ENCODE measurements at places on chromosomes 6 and 20. TPM values are rescaled to one million over a fixed set of nuclear protein-coding genes. Genes with fewer than 3 reads are reported as not detected.

DNA sequence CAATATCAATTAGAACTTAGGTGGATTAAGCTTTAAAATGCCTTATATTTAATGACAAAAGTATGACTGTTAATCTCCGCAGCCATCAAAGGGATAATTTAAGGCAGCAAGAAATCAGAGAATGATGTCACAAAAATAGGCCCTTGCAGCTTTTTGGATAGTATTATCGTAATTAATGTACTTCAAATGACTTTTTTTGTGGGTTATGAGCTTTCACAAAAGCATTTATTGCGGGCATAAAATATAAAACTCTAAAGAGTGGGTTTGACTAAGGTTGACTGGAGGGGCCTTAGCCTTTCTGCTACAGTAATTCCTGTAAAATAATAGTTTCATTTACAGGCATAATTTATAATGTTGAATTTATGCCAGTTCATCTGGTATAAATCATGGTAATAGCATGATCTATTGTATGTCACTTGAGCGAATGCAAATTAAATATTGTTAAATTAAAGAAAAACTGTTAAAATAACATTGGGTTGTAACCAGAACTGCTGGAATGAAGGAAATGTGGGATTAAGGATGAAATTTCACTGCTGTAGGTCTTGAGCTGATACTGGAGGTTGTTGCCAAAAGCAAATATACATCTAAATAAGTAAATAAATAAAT lies 78.5 kb upstream of the ZFP64 start:
- ATAC-seq, result no peak

- no peak for ATAC-seq
These were observed 2.0 kb upstream of the PLCG1 start for GRCh38 chr20:41135187-41135887.

- ATAC-seq, result no peak
These were observed 32.9 kb downstream of the MAP3K4 start for GRCh38 chr6:161024364-161024920.

GRCh38 chr6:819122-819521 lies 126.2 kb upstream of the EXOC2 start:
- ATAC-seq, result no peak

- ATAC-seq, result peak; percentile 92
These were observed 11.7 kb upstream of the ZNF311 start for GRCh38 chr6:29016559-29017427.

DNA sequence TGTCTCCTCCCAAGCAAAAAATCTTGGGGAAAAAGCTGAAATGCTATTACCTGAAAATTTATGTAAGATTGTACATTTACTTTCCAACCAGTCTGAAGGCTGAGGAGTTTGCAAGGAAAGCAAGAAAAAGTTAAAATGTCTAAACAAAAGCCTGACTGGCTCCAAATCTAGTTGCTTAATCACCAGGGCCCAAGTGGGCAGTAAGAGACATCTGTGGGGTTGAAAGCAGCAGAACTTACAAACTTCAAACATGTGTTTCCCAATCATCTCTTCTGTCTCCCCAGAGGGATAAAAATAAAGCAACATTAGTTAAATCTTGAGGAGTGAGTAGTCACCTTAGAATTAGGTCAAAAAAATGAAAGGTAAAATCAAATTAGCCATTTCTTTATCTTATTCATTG lies 98.6 kb downstream of the OGFRL1 start:
- no peak for ATAC-seq

DNA sequence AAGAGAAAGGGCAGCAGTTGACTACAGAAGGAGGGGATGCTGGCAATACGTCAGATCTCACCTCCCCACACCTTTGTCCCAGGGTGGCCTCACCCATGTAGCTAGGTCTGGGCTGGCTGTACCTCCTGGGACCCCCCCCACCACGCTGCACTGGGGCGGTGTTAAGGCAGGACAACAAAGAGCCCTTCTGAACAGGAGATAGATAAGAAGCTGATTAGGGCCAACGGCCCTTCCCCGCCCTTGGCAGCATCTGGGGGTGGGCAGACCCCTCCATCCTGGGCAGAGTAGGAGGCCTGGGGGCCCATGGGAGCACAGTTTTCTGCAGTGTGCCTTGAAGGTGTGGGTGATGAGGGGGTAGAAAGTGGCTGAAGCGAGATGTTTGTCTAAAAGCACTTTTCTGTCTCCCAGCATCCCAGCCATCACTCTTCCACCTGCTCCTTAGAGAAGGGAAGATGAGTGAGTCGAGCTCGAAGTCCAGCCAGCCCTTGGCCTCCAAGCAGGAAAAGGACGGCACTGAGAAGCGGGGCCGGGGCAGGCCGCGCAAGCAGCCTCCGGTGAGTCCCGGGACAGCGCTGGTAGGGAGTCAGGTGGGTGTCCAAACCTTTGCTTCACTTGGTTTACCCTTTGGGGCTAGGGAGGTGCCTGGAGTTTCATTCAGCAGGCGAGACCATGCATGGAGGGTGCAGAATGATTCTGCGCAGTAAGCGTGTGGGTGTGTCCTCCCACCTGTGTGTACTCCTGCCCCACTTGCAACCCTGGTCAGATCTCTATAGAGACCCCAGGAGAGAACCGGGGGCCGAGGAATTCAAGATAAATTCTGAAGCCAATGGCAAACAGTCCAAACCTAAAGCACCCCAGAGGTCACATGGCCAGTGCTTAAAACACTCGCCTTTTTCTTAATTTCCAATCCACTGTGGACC lies 3.9 kb downstream of the HMGA1 start:
- ATAC-seq, result no peak

GRCh38 chr6:137798261-137798660 lies 68.8 kb upstream of the TNFAIP3 start:
- ATAC-seq, result no peak

- no peak for ATAC-seq
These were observed 3.8 kb downstream of the PDRG1 start for GRCh38 chr20:31948008-31948407.

- no peak for ATAC-seq
These were observed 56.4 kb downstream of the ZMYND8 start for GRCh38 chr20:47300071-47300470.

- no peak for ATAC-seq
These were observed 141.0 kb downstream of the OR2B2 start for GRCh38 chr6:27771235-27771634.

- peak; percentile 46 for ATAC-seq
These were observed 11.8 kb downstream of the TMEM14B start for GRCh38 chr6:10759312-10759839.

DNA sequence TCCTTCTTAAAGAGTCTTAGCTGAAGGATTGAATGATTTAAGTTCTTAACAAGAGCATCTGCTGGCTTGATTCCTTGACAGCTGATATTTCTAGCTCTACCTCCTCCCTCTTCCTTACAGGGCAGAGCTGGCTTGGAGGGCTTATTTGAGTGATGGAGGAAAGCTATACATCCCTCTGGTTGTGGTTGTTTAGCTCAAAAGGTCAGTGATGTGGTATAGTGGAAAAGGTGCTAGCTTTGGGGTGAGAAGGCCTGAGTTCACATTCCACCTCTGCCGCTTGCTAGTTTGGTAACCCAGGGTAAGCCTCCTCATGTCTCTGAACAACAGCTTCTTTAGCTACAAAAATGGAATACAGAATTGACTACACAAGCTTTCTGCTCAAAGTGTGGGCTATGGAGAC lies 8.3 kb downstream of the CHMP4B start:
- no peak for ATAC-seq

GRCh38 chr6:141552031-141552430 lies 580.7 kb upstream of the GJE1 start:
- ATAC-seq, result no peak

DNA sequence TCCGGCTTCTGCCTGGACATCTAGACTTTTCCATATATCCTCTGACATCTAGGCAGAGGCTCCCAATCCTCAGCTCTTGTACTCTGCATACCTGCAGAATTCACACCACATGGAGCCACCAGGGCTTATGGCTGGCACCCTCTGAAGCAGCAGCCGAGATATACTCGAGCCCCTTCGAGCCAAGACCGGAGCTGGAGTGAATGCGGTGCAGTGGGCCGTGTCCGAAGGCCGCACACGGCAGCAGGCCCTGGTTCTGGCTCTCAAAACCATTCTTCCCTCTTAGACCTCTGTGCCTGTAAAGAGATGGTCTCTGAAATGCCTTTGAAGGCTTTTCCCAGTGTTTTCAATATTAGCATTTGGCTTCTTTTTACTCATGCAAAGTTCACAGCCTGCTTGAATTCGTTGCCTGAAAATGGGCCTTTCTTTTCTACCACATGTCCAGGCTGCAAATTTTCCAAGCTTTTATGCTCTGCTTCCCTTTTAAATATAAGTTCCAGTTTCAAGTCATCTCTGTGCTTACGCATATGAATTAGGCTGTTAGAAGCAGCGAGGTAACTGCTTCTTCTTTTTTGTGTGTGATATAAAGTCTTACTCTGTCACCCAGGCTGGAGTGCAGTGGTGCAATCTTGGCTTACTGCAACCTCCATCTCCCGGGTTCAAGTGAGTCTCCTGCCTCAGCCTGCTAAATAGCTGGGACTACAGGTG lies 3.8 kb upstream of the SIRPB1 start:
- ATAC-seq, result no peak

- peak; percentile 31 for ATAC-seq
These were observed 3.6 kb downstream of the PPP1R10 start for GRCh38 chr6:30613251-30614043.

- peak; percentile 51 for ATAC-seq
These were observed 102.6 kb downstream of the SNAP25 start for GRCh38 chr20:10321138-10321717.

GRCh38 chr6:56771189-56771588 lies 128.5 kb upstream of the DST start:
- no peak for ATAC-seq

DNA sequence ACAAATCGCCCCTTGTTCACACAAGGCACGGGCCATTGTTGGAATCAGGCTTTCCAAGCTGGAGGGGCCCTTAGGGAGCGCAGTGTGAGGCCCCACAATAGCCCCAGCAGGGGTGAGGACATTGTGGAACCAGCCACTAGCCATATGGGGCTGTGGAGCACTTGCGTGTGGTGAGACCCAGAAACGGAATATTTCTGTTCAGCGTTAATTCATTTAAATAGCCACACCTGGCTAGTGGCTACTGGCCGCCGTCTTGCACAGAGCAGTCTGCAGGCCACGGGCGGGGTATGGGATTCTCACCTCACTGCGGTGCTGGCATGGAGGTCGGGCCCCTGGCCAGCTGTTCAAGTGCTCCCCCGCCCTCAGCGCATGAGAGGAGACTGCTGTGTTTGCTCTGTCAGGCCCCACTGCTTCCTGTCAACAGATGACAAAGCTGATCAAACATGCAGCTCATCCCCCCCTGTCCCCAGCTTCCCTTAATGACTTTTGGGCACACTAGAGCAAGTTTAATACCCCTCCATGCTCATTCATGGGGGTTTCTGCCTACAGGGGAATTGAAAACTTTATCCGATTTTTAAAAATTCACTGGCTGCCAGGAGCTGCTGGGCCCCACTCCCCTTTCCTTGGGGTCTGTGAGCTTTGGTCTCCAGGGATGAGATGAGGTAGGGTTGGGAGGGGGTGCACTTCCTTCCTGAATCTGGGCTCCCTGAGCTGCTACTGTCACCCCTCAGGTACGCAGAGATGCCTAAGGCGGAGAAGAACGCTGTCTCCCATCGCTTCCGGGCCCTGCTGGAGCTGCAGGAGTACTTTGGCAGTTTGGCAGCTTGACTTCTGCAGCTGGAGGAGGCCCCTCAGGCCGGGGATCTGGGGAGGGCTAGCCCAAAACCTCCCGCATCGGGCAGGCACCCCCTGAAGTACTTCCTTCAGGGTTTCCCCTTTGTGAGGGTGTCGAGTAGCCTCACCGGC lies 13.6 kb downstream of the ITPA start:
- ATAC-seq, result no peak

DNA sequence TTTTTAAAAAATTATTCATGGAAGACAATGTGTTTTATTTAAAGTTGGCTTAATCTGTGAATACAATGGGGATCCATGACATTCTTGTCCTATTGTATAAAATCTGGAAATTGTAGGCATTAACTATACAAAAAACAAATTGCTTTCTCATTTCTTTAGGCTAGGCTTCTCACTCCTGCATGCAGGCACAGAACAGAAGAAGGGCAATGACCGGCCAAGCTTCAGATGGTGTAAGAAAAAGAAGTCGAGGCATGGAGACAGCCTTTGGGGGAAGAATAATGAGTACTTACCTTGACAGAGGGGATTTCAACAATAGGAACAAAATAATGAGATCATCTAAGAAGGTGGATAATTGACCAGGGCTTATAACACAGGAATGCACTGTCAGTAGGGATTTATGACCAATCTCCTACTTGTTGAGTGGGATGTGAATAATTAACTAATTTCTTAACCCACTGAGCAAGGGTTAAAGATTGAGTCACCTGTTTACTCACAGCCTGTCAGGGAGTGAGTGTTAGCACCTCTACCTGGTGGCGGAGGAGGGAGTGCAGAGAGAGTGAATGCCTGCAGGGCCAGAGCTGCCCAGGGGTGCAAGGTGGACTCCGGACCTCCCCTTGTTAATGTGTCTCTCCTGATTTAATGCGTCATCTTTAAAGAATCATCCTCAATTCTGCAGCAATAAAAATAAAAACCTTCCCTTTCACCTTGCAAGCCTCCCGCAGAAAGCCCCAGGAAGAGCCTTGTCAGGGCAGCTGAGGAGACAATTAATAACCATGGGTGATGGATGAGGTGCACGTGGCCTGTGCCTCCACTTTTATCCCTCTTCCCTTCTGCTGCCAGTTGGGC lies 3.9 kb downstream of the SLC22A2 start:
- peak; percentile 49 for ATAC-seq

GRCh38 chr20:42788707-42789106 lies 401.0 kb downstream of the PTPRT start:
- ATAC-seq, result no peak

DNA sequence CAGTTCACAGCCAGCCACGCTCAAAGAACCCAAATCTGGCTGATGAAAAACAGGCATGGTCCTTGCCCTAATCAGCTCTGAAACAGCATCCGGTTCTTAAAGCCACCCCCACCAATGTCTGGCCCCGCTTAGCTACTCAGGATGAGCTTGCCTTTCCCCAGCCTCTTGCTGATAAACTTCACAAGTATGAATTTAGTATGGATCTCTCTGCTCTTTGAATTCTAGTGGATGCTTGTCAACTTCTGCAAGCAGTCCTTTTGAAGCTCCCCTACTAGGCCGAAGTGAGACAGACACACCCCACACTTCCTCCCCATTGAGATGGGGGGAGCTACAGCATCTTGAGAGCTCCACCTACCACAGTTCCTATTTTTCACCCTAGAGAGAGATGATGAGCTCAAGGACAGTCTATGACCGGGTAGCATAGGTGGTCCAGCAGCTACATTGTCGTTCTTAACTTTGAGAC lies 36.7 kb downstream of the EBF4 start:
- ATAC-seq, result peak; percentile 72

DLL1 gene
- total RNA-seq, result 0.56 TPM

UNC5CL gene
- 2.9 TPM for total RNA-seq

INSM1 gene
- not detected for total RNA-seq

GPLD1 gene
- total RNA-seq, result 0.79 TPM

FGD2 gene
- 5.3 TPM for total RNA-seq

PROKR2 gene
- not detected for total RNA-seq

DNAH8 gene
- total RNA-seq, result 0.03 TPM

OXT gene
- not detected for total RNA-seq

AFG1L gene
- total RNA-seq, result 5.9 TPM

STX16 gene
- total RNA-seq, result 95.3 TPM

LHFPL5 gene
- total RNA-seq, result 0.21 TPM

EPB41L1 gene
- total RNA-seq, result 1.0 TPM

MDFI gene
- not detected for total RNA-seq

MCM8 gene
- 35.3 TPM for total RNA-seq
